ENCODE measurements at places on chromosomes 2 and 18.
A peak's percentile ranks its signal among the peaks of the same experiment; 100 is the strongest.

- DNase-seq: no peak
Measured at GRCh38 chr2:25548601-25549000, 124.8 kb downstream of the DTNB start.

DNA sequence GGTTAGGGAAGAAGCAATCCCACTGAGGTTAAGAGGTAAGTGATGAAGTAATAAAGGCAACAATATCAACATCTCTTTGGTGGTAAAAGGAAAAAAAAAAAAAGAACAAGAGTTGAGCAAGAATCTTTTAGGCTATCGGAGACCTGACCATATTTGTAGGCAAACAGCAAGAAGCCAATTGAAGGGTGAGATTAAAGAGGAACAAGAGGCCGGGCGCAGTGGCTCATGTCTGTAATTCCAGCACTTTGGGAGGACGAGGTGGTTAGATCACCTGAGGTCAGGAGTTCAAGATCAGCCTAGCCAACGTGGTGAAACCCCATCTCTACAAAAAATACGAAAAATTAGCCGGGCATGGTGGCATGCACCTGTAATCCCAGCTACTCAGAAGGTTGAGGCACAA is 11.3 kb downstream of the VPS54 start:
- no peak for DNase-seq

GRCh38 chr2:60391649-60392375 is 161.6 kb downstream of the BCL11A start:
- DNase-seq: no peak

GRCh38 chr18:33184958-33185357 is 255.6 kb downstream of the CCDC178 start:
- no peak for DNase-seq

GRCh38 chr2:62354771-62355561 is 151.0 kb downstream of the TMEM17 start:
- peak; percentile 25 for DNase-seq

GRCh38 chr2:238868616-238869292 is 20.9 kb downstream of the TWIST2 start:
- peak; percentile 92 for DNase-seq

- DNase-seq: no peak
Measured at GRCh38 chr2:128388499-128388941, 69.9 kb upstream of the HS6ST1 start.

DNA sequence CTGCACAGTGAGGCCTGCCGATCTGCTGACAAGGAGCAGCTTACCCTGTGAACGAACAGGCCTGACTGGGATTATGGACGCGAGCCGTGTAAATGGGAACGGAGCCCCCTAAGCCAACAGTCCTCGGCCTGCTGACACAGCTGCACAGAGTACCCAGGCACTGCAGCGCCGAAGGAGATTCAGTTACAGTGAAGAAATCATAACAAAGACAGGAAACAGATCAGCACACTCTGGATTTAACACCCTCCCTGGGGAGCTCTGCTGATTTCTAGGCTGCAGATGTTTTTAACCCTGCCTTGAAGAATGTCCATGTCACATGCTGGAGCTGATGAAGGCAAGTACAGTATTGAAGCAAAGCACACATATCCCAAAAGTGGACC is 43.4 kb downstream of the COLEC12 start:
- DNase-seq: peak; percentile 95

- no peak for DNase-seq
Measured at GRCh38 chr2:25853038-25853638, 25.1 kb downstream of the ASXL2 start.

GRCh38 chr18:69838620-69839411 is 108.9 kb downstream of the CD226 start:
- no peak for DNase-seq

- peak; percentile 1 for DNase-seq
Measured at GRCh38 chr2:223669453-223670225, 67.5 kb upstream of the SCG2 start.

All from lung (tissue), 17 donors.